ENCODE measurements at places on chromosomes 6 and 20.
A peak's percentile ranks its signal among the peaks of the same experiment; 100 is the strongest.

DNA sequence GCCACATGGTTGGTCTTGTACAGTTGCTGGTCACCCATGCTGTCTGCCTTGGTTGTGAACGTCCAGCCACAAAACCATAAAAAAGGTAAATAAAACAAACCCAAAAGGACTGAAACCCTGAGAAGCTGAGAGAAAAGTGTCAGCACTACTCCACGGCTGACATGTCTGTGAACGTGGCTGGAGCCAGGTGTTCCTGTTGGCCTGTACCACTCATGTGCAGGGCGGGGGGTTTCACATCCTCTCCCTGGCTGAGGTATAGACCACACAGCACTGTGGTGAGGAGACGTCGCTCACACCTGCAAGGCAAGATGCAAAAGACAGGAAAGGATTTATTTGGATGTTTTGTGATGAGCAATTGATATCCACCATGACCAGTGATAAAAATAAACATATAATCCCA is 51.9 kb upstream of the MRPS10 start:
- no peak for DNase-seq

DNA sequence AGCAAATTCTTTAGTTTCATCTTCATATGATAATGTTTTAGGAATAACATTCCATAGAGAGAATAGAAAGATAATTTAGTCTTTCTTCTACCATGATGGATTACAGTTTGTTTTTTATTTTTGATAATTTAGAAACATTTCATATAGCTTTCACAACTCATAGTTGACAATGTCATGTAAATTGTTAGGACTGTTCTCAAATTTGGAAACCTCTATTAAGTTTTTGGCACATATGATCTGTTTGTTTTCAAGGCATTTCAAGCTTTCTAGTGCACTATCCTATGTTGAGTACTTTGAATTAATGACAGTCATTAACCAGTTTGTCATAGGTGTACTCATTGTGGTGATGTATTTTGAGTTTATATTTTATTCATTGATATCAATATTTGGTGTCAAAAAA is 10.7 kb upstream of the TFB1M start:
- DNase-seq = no peak

GRCh38 chr6:151376440-151376839 is 14.9 kb downstream of the ZBTB2 start:
- DNase-seq = no peak

DNA sequence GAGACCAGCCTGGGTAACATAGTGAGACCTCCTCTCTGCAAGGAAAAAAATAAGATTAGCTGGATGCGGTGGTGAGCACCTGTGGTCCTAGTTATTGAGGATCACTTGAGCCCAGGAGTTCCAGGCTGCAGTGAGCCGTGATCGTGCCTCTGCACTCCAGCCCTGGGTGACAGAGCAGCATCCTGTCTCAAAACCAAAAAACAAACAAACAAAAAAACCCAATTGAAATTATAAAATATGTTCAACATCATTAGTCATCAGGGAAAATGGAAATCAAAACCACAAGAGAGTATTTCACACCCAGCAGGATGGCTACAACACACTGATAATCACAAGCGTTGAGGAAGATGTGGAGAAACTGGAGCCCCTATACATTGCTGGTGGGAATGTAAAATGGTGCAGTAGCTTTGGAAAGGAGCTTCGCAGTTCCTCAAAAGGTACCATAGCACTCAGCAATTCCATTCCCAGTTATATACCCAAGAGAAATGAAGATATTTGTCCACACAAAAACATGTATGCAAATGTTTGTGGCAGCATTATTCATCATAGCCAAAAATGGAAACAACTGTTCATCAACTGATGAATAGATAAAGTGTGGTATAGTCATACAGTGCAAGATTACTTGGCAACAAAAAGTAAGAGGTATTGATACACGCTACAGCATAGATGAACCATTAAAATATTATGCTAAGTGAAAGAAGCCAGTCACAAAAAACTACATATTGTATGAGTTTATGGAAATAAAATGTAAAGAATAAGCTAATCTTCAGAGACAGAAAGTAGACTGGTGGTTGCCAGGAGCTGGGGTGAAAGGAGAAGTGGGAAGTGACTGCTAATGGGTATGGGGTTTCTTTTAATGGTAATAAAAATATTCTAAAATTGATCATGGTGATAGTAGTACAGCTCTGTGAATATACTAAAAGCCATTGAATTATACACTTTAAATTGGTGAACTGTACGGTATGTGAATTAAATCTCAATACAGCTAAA is 38.7 kb upstream of the RIPOR2 start:
- DNase-seq = no peak

DNA sequence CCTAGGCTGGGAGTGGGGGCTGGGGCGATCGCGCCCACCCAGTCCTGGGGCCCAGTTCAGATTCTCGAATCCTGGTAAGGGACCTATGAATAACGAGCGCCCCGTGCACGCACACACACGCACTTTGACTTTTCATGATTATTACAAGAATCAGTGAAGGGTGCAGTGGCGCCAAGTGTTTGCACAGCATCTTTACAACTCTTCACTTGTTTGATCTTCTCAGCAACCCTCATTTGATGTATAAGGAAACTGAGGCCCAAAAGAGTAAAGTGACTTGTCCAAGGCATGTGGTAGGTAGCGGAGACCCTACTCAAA is 863 bp upstream of the LRFN2 start:
- no peak for DNase-seq

DNA sequence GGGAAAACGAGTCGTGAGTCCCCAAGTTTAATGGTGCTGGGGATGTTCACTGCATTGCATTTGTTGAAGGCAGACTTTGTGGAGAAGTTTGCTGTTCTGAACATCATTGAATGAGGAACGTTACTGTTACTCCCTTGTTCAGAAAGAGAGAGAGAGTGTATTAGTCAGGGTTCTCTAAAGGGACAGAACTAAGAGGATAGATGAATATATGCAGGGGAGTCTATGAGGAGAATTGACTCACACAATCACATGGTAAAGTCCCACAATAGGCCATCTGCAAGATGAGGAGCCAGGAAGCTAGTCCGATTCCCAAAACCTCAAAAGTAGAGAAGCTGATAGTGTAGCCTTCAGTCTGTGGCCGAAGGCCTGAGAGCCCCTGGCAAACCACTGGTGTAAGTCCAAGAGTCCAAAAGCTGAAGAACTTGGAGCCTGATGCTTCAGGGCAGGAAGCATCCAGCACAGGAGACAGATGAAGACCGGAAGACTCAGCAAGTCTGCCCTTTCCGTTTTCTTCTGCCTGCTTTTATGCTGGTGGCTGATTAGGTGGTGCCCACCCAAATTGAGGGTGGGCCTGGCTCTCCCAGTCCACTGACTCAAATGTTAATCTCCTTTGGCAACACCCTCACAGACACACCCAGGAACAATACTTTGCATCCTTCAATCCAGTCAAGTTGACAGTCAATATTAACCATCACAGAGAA is 223.5 kb upstream of the PCSK2 start:
- DNase-seq = no peak

DNA sequence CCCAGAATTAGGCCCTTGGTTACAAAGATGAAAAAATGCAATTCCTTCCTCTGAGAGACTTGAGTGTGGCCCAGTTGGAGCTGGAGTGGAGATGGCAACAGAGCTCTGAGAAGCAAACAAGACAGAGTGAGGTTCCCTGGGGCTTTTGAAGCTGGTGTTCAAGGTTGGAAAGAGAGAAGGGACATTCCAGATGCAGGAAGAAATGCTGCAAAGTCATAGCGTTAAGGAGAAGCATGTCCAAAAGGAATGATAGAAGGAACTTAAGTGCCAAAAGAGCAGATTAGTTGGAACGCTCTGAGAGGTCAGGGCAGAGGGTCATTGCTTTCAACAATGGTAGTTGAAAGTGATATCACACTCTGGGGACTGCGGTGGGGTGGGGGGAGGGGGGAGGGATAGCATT is 251.8 kb downstream of the TBC1D7 start:
- no peak for DNase-seq

DNA sequence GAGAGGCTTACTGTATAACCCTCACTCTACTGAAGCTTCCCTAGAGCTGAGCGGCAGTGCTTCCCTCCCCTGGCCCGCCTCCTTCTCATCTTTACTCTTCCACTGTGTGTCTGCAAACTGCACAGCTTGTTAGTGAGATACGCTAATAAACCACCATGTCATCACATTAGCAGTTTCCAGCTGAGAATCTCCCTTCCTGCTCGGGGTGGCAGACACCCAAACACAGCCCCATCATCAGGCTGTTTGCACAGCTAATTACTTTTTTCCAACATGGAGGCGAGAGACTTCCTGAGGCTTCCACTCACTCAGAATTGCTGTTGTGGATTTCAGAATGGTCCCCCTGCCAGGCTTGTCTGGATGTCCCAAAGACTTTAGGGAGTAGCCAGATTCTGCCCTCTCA is 444.9 kb upstream of the SULF2 start:
- no peak for DNase-seq

DNA sequence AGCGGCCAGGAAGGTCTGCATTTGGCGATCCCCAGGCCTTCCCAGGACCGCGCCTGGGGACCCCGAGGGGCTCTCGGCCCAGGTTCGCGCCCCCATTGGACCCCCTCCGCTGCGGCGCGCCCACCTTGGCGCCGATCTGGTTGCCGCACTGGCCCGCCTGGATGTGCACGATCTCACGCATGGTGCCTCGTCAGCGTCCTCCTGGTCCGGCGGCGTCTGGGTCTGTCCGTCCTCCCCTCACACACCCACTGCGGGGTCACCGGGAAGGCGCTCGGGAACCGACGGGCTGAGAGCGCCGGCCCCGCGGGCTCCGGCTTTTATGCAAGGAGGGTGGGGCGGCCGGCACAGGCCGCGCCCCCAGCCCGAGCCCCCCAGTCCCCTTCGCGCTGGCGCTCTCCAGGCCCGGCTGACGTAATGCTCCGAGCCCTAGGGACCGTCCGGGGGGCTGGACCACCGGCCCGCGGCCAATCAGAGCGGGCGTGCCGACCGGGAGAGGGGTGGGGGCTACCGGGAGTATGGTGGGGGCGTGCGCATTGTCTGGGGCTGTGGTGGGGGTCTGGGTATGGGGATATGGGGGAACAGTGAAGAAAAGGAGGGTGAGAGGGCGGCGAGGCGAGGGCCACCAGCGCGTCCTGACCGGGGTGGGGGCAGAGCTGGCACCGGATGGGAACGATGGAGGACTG is at the start of gene TUBB2B:
TSS of gene TUBB2B (minus strand) at position 291 of the 683 bp plus-strand sequence. CDS start at position 181, 110 bp downstream.
- no peak for DNase-seq

DNA sequence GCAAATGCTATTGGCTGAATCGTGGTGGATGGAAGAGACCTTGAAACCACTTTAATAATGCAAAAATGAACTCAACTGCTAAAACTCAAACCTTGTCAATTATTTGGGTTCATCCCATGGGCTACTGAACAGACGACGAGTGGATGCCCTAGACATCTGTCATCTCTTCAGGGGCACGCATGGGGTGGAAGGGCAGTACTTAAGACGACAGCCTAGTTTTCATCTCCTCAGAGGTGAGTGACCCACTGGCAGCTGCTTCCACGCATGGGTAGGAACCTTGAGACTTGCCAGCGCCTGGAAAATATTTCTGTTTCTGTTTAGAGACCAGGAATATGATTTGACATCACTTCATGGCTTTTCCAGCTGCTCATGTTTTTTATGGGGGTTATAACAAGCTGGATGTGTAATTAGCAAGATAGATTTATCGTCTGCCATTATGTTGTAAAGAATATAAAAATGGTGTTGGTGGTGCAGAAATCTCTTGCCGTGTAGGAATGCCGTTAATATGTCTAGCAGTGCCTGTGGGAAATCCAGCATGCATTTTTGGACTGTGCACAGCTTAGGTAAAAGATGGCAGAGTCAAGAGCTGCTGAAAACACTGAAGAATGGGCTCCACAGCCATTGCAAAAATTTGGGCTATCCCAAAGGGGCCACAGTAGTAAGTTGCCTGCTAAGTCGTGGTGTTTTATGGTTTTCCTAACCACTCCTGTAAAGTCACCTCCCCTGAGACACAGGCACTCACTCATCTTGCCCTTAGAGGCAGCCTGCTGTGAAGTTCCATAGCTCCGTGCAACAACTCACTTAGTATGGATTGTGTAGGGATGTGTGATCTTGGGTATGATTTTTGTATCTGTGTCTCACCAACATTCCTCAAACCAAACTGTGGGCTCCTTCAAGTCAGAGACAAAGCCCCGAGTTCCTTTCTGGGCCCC is 203.3 kb downstream of the EYA2 start:
- no peak for DNase-seq

- DNase-seq = no peak
Measured at GRCh38 chr6:127391094-127391953, 47.9 kb upstream of the ECHDC1 start.

GRCh38 chr20:5465604-5465927 is 148.8 kb upstream of the PROKR2 start:
- DNase-seq = no peak

- DNase-seq = peak; percentile 44
Measured at GRCh38 chr6:77034161-77034560, 429.1 kb downstream of the HTR1B start.

- DNase-seq = peak; percentile 78
Measured at GRCh38 chr20:7497985-7498384, 442.3 kb downstream of the HAO1 start.

All from kidney glomerular epithelial cell (primary cell).